ENCODE measurements at places on chromosomes 13 and 19.
A peak's percentile ranks its signal among the peaks of the same experiment; 100 is the strongest.

DNA sequence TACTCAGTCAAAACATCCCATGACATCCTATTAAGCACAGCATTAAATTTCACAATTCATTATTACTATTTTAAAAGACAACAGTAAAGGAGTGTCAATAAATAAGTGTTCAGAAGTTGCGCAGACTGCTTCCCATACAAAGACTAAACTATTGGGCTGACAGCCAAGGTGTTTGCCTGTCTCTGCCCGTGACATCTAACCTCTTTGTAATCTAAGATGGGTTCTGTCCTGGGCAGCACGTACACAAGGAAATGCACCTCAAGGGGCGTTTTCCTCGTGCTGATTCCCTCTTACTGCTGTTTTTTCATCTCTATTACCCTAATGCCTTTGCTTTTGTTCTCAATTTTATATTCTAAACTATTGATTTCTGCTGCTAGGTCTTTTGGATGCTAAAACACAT lies 216.3 kb downstream of the NHLRC3 start:
- no peak for DNase-seq

- DNase-seq = no peak
Observed at GRCh38 chr13:99093997-99094396, 106.7 kb upstream of the UBAC2 start.

GRCh38 chr13:44312834-44313551 lies 60.6 kb upstream of the SERP2 start:
- DNase-seq = no peak

- no peak for DNase-seq
Observed at GRCh38 chr19:50003254-50003788, 21.9 kb downstream of the VRK3 start.

DNA sequence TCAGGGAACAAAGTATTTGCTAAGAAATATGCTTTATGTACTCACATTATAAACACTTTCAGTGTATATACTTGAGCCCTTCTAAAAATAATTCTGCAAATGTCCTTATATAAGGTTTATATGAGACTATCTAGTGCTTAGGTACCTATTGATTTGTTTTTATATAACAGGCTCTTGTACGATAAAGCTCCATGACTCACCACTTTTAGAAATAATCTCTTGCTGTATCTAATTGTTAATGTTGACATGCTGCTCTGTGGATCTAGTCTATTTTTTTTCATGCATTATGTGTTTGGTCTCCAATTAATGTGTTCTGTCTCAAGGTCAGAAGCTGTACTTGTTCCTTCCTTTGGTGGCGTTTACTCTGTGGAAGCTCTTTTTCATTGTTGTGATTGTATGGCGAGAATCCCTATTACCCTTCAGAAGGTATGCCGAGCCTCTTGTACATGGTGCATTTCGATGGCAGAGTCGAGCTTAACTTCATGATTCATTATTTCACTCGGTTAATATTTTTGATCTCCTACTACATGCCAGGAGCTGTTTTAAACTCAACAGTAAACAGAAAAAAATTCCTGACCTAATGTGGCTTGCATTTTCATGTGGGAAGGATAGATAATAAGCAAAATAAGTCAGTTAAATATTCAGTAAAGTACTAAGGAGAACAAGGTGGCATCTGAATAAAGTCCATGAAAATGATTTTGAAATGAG lies 361.6 kb downstream of the COG6 start:
- DNase-seq = no peak

DNA sequence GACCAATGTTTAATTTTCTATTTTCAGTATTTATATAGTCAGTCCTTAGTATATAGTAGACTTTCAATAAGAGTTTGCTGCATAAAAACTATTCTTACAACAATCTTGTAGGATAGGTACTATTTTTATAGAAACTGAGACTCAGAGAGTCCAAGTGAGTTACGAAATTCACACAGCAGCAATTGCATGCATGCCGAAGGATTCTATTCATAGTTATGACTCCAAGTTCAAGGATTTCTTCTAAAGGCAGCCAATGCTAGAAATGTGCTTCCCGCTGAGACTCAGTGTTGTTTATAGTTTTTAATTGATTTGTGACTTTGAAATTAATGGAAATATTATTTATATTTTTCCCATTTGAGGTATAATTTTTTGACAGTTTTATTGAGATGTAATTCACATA lies 62.7 kb upstream of the CSNK1A1L start:
- DNase-seq = no peak

- no peak for DNase-seq
Observed at GRCh38 chr13:114230117-114230516, 4.6 kb upstream of the CDC16 start.

- no peak for DNase-seq
Observed at GRCh38 chr13:93304134-93304533, 77.5 kb downstream of the GPC6 start.

DNA sequence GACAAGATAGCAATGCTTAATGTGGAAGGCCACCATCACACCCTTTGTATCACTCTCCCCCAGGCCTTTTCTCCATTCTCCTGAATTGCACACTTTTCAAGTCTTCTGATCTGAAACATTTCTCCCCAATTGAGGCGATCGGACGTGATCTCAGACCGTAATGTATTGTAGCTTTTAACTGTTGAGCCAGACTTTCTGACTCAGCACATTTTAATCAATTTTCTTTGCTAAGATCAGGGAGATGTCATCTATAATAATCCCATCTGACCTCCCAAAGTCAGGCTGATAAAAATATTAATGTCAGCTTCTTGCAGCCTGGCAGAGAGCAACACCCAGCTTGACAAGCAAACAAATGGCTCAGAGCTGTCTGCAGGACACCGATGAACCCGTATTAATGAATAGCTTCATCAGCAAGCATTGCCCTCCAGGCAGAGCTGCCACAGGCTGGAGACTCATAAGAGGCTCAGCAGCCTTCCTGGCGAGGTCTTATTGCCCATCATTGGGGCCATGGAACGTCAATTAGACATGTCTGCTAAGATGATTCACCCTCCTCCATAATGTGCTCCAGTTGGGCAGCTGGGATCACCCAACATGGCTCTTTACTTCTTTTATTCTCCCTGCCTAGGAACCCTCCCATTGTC lies 60.2 kb upstream of the UQCRFS1 start:
- no peak for DNase-seq

GRCh38 chr13:64263285-64263684 lies 2847.6 kb upstream of the PCDH20 start:
- DNase-seq = no peak

DNA sequence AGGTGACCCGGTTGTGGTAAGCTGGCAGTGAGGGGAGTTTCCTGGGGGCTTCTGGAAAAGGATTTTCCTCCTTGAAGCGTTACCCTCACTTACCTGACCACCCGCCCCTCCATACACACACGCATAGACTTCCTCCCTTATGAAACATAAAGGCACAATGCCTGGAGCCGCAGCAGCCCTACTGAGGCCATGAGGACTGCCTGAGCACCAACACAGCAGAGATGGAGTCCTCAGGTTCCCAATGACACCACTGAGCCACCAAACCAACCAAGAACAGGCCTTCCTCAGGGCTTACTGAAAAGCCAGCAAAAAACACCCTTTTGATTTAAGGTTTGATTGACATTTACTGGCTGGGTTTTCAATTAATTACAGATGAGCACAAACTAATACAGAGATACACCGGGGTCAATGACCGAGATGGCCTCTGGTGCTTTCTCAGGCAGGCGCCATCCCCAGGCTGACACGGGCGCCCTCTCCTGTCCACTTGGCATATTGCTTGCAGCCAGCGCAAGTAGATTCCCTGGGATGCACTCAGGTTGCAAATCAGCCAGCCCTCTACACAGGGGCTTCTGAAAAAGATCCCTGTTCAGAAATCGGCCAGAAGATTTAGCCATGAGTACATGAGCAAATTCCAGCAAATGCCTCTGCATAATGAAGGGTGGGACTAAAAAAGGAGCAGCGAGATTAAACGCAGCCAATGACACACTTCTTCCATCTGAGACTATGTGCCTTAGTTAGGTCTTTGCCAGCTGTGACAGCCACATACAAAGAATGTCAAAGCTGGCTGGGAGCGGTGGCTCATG lies 14.8 kb downstream of the OPA3 start:
- DNase-seq = peak; percentile 83

GRCh38 chr13:57044910-57045309 lies 95.8 kb upstream of the PRR20A start:
- DNase-seq = no peak
